Stimulated activated CD8-positive, alpha-beta memory T cell treated with anti-CD3 and anti-CD28 coated beads, Interleukin-15, amount 100 ng/mL, for 24 hours (primary cell): ENCODE measurements at places on chromosomes 7 and 10.

- DNase-seq = no peak
Measured at GRCh38 chr10:120382360-120382759, 74.7 kb upstream of the PLPP4 start.

GRCh38 chr10:130471486-130471885 is 335.3 kb downstream of the GLRX3 start:
- DNase-seq = no peak

DNA sequence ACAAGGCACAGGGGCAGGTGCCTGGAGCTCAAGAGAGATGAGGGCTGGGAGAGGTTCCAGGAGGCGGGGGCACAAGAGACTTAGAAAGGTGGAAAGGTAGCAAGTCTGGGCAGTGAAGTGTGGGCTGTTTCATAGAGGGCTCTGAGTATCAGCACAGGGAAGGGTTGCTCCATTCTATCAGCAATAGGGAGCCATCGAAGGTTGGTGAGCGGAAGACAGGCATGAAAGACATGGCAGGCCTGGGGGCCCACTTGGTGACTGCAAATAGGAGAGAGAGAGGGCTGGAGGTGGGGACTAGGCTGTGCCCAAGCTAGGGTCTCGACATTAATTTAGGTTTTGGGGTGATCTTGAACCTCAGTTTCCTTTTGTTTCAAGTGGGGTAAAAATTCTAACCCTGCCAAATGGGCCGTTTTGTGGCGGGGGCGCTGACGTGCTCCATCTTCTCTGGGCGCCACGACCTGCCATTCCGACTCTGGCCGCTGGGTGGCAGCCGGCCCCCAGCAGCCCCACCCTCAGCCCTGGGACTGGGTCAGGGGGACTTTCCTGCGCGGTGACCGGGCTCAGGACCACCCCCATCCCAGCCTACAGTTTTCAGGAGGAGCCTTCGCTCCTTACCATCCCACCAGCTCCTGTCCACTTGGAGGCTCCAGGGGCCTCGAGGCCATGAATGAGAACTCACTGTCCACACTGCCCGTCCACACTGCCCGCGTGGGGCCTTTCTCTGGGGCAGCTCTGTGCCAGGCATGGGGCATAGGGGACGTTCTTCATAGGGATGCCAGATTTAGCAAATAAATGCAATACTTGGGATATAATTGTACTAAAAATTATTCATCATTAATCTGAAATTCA is 37.2 kb upstream of the PCBD1 start:
- peak; percentile 50 for DNase-seq

DNA sequence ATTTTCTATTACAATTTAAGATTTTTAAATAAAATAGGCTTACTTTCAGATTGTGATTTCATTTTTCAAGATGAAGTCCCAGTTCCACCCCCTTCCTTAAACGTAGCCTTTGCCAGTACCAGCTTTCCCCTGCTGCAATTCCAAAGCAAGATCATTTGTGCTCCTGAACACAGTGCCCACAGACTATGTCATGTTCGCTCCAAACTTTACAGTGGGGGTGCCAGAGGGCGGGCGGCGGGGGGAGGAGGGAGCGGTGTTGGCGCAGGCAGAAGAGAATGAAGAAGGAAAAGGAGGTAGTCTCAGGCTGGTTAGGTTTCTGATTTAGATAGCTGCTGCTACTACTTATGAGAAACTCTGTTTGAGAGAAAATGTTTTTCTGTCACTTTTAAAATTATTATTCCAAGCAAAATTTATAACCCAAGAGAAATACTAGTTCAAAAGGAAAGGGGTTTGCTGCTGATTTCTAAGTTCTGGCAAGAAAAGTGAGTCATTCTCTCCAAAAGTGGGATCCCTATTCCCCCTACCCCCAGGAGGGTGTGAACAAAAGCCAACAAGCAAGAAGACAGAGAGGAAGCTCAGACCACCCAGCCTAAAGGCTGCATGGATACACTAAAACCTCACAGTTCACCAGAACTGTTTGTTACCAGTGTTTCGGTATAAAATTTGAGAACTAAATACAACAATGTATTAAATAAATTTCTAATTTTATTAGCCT is 109.6 kb downstream of the SRPK2 start:
- DNase-seq = no peak

DNA sequence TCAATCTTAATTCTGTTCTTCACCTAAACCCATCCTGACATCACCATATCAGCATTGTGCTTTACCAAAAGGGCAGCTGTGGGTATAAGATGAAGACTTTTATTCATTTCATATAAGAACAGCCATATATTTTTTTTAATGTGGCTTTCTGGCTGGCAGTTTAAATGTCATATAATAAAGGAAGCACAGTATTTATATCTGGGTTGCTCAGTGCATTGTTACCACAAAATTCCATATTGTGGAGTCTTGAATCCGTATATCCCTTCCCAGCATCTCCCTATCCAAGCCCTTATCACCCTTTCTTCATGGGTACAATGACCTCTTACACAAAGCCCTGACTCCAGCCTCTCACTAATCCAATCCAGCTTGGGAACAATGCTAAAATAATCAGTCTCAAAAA is 125.8 kb downstream of the RAPGEF5 start:
- DNase-seq = no peak

DNA sequence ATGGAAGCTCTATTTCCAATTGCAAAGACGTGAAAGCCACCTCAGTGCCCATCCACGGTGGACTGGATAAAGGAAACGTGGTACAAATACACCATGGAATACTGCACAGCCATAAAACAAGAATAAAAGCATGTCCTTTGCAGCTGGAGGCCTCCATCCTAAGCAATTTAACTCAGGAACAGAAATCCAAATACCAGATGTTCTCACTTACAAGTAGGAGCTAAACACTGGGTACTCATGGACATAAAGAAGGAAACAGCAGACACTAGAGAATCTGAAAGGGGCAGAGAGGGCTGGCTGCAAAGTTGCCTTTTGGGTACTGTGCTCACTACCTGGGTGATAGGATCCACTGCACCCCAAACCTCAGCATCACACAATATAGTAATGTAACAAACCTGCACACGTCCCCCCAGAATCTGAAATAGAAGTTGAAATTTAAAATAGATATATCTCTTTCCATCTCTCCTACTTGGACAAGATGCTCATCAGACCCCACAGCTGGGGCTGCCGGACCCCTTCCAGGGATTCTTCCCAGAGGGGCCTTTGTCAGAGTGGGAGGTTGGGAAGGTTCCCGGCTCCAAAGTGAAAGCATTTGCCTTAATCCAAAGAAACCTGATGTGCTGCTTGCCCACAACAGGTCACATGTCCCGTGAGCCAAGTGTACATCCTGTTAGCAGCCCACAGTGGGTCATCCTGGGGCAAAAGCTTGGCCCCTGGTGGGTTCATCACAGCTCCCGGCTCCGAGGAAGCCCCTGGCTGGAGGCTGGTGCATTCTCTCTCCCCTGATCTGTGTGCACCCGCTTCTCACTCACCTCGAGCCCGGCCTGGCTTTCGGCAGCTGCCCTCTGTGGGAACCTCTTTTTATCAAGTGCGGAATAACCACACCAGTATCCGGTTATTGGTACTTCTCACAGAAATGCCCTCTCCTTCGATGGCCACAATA is 172.3 kb upstream of the PPP2R2D start:
- no peak for DNase-seq

GRCh38 chr7:516216-516605 is 3.4 kb downstream of the PDGFA start:
- no peak for DNase-seq

DNA sequence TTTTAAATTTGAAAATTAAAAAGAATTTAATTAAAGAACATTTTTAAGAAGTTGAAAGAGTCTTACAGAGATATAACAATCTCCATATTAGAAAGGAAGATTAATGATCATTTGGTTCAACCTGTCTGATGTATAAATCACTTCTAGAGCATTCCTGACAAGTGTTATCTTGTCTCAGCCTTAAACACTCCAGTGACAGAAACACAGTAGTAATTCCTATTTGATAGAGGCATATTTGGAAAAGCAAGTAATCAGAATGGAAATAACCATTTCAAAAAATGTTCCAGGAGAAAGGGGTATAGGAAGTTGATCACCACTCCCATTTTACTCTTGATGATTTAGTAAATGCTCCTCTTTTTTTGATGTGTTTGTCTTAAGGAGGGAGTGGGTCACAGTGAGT is 213.1 kb upstream of the FAM3C start:
- no peak for DNase-seq

DNA sequence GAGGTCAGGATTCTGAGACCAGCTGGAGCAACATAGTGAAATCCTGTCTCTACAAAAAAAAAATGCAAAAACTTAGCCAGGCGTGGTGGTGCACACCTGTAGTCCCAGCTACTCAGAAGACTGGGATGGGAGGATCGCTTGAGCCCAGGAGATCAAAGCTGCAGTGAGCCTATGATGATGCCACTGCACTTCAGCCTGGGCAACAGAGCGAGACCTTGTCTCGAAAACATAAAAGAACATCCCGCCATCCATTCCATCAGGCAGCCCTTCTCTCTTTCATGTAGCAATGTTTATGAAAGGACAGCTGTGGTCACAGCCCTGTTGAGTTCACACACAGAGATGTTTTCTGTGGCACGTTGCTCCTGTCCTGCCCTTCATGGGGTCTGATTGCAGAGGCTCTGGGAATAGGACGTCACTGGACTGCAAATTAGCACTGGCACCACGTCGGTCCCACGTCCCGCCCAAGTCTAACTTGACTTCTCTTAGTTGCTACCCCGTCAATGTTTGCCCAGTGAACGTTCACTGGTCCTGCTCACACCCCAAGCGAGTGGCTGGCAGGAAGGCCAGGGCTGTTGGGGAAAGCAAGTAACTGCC is 64.5 kb upstream of the MYL10 start:
- no peak for DNase-seq

GRCh38 chr10:46104071-46104585 is 58.1 kb upstream of the MSMB start:
- DNase-seq = no peak

DNA sequence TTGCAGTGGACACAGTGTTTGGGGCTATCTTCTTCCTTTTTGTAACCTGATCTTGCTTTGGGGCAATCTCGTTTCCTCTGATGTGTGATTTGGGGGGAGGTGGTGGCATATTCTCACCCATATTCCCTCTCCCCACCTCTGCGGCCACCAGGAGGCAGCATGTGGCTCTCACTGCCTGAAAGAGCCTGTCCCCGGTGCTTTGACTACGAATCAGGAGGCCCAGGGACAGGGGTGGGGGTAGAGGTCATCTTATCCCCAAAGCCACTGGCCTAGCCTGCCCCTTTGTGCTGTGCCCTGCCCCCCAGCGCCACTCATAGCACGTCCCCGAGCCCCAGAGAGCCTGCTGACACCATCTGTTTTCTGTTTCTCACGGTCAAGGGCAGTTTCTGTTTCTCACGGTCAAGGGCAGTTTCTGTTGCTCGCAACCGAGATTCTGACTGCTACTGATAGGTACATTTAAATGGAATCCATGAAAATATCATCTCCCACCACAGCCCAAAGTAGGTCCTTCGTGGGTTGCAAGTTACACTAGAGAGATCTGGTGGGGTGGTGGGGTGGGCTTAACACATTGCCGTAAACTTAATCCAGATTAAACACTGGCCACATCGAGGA is 28.2 kb downstream of the PHYH start:
- no peak for DNase-seq

- DNase-seq = no peak
Measured at GRCh38 chr7:44161371-44161770, 20.2 kb upstream of the MYL7 start.

- DNase-seq = no peak
Measured at GRCh38 chr10:28790146-28790545, 112.8 kb downstream of the BAMBI start.

- DNase-seq = no peak
Measured at GRCh38 chr7:86012971-86013370, 630.7 kb upstream of the GRM3 start.

- no peak for DNase-seq
Measured at GRCh38 chr7:128877756-128878120, 15.1 kb downstream of the ATP6V1F start.

DNA sequence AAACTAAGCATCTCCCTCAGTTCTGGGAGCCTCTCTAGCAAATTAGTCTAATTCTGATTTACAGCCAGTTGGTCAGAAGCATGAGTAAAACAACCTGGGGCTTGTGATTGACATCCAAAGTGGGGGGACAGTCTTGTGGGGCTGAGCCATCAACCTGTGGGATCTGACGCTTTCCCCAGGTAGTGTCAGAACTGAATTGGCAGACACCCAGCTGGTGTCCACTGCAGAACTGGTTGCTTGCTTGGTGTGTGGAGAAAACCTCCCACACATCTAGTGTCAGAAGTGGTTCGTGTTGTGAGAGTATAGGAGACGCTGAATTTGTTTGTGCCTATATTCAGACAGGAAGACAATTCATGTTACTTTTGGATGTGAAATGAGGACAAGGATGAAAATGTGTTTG is 92.2 kb upstream of the PDCD4 start:
- no peak for DNase-seq

GRCh38 chr10:99520040-99520846 is 12.5 kb upstream of the NKX2-3 start:
- no peak for DNase-seq

DNA sequence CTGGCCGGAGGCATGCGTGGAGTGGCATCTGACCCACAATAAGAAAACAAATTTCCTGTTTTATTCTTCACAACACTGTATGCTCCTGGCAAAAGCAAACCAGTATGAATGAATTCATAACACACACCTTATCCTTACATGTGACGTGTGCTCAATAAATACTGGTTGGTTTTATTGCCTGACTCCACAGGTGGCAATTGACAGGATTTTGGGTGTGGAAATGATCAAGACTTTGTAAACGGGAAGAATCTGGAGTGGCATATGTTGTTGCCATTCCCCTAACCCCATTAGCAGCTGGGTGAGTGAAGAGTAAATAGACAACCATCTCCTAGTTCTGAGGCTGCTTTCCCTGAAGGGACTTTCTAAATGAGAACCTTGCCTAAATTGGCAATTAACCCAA is 215.5 kb upstream of the AOAH start:
- no peak for DNase-seq

- DNase-seq = no peak
Measured at GRCh38 chr10:44306147-44306710, 78.7 kb downstream of the CXCL12 start.

- DNase-seq = no peak
Measured at GRCh38 chr7:111741811-111742240, 179.5 kb upstream of the IMMP2L start.

DNA sequence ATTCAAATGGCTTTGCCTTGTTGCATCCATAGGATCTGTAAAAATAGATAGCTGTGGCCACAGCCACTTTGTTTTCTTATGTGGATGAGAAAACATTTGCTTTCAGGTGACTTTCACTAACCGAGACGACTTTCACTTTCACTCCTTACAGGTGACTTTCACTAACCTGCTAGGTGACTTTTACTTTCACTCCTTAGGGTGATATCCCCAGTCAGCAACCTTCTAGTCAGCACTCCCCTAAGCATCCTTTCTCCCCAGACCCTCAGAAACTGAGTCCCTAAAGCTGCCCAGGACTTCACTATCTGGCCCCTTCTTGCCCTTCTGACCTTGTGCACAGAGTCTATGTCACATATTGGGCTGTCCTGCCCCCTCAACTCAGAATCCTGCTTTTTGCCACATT is 177.5 kb downstream of the RELN start:
- DNase-seq = no peak

GRCh38 chr10:90372451-90372850 is 485.4 kb downstream of the HTR7 start:
- no peak for DNase-seq
